Stimulated activated CD8-positive, alpha-beta memory T cell treated with anti-CD3 and anti-CD28 coated beads, Interleukin-4, amount 100 ng/mL, for 48 hours (primary cell): ENCODE measurements at places on chromosomes 3 and 15.

- no peak for DNase-seq
Measured at GRCh38 chr3:128372281-128372680, 94.4 kb downstream of the DNAJB8 start.

DNA sequence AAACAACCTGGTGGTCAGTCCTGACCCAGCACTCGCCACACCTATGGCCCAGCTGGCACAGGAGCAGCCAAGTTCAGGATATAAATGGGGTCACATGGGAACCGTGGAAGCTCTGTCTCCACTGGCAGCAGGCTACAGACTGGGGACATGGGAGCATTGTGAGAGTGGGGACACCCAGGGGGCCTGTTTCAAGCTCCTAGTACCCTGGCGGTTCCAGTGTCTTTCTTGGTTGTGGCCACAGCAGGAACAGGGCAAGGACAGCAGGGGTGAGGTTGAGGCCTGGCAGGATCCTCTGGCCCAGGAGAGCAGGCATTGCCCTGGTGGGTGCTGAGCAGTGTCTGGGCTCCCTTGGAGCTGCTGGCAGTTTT is 1.9 kb downstream of the CSK start:
- DNase-seq, result no peak

GRCh38 chr3:59573911-59574310 is 524.1 kb upstream of the CFAP20DC start:
- no peak for DNase-seq

DNA sequence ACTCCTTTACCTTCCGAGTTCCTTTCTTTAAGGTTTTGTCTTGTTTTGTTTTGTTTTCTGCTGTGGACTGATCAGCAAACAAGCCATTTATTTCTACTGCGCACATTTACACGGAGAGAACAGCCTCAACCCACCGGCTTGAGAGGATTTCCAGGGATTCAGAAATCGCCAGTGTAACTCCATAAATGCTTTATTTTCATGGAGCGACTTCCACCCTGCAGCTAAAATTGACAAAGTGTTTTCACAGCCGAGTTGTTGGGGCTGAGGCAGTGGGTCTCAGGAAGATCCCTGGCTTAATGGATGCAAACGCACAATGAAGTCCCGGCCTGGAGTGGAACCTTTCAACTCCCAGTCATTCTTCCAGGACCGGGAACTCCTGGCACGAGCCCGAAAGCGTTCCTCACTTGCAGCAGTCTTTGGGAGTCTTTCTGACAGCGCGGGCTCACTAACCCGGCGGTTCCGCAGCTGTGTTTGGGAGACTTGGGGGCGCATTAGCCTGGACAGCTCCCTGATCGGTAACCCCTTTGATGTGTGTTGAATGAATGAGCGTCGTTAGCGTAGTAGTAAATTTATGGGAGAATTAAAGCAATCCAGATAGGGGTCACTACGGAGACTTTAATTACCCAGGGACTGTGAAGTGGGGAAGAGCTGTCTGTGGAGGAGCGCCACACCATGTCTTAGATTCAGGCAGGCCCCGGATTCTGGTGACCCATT is 785 bp upstream of the MYRIP start:
- no peak for DNase-seq

DNA sequence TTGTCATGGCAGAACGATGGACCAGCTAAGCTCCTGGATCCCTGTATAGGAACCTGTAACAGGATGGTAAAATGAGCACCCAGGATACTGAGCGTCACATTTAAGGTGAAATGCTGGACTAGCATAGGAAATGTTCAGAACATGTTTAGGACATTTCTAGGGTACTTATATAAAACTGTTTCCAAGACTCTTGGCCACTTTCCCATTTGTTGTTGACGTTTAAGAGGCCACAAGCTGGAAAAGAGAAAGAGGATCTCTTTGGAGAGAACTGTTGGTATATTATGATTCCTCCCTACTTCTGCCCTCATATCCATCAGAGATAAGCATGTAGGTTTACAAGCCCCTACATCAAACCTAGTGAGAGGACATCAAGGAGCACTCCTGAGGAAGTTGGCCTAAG is 57.5 kb downstream of the SCN11A start:
- DNase-seq, result no peak

DNA sequence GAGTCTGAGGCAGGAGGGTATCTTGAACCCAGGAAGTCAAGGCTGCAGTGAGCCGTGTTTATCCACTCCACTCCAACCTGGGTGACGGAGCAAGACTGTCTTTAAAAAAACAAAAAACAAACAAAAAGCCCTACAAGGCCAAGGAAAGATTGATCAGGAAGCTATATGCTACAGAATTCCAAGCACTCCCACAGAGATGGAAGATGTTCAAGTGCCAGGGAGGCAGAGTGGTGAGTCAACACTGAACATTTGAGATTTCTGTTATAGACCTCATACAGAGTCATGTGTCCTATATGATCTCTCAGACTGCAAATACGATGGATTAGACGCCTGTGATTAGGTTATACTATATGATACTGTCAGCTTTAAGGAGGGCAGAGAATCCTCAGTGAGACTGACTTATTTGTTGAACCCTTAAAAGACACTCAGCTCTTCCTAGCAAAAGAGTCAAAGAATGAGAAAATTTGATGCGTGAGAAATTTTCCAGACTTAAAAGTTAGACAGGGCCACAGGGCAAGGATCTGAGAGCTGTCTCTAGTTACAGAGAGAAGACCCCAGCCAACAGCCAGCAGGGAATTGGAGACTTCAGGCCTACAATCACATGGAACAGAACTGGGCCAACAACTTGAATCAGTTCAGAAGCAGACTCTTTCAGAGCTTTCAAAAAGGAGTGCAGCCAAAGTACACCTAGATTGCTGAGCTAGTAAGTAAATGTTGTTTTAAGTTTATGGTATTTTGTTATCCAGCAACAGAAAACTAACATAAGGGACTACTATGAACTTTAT is 107.6 kb downstream of the PIK3CB start:
- DNase-seq, result no peak

DNA sequence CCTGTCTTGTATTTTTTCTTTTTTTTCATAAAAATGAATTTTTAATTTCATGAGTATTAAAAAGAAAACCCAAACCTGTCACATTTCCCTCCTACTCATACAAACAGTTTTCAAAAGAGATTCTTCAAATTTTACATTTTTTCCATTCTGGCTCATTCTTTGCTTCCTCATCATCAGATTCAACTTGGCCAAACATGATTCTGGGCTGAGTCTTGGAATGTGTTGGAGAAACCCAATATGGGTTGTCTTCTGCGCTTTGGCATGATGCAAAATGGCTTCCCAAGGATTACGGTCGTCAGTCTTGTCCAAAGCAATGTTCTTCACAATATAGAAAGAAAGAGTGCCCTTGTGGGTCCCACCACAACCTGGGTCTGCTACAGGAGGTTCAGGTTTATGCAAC is 12.4 kb upstream of the TM4SF4 start:
- no peak for DNase-seq

GRCh38 chr15:37093480-37094332 is 6.6 kb downstream of the MEIS2 start:
- DNase-seq, result no peak

- DNase-seq, result no peak
Measured at GRCh38 chr3:46114323-46114988, 87.2 kb upstream of the XCR1 start.

- DNase-seq, result no peak
Measured at GRCh38 chr3:12758025-12758781, 856 bp downstream of the TMEM40 start.

- no peak for DNase-seq
Measured at GRCh38 chr3:27504749-27505148, 20.6 kb upstream of the SLC4A7 start.

DNA sequence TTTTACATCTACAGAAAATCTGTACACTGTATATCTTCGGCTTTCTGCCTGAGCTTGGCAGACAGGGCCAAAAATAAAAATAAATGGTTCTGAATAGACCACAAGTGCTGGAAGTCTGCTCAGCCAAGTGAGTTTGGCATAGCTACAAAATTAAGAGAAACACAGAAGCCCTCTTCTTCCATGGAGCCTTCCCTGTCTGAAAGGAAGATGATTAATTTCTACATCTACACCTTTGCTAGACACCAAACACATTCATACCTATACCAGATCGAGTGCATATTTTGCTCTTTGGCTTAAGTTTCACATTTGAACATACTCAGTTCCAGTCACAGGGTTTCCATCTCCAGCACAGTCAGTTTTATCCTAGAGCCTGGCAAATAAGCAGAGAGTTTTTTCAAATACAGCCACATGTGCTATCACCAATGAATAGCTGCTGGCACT is 224.6 kb downstream of the GREM1 start:
- DNase-seq, result no peak

GRCh38 chr3:87626546-87626945 is 350.2 kb upstream of the POU1F1 start:
- no peak for DNase-seq

DNA sequence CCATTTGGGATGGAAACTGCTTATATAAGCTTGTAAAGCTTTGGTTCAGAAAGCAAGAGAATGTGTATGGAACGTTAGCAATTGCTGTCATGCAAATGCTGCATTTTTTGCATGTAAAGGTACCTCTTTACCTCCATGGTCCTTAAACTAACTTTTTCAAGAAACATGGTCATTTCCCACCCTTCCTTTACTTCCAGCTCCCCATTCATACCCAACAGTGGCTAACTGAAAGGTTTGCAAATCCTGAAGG is 84.3 kb downstream of the SMAD3 start:
- no peak for DNase-seq

- DNase-seq, result no peak
Measured at GRCh38 chr3:79140708-79141107, 627.1 kb downstream of the ROBO1 start.

- no peak for DNase-seq
Measured at GRCh38 chr15:77709135-77709886, 76.6 kb upstream of the LINGO1 start.

GRCh38 chr15:51186891-51187290 is 92.2 kb upstream of the TNFAIP8L3 start:
- DNase-seq, result no peak

DNA sequence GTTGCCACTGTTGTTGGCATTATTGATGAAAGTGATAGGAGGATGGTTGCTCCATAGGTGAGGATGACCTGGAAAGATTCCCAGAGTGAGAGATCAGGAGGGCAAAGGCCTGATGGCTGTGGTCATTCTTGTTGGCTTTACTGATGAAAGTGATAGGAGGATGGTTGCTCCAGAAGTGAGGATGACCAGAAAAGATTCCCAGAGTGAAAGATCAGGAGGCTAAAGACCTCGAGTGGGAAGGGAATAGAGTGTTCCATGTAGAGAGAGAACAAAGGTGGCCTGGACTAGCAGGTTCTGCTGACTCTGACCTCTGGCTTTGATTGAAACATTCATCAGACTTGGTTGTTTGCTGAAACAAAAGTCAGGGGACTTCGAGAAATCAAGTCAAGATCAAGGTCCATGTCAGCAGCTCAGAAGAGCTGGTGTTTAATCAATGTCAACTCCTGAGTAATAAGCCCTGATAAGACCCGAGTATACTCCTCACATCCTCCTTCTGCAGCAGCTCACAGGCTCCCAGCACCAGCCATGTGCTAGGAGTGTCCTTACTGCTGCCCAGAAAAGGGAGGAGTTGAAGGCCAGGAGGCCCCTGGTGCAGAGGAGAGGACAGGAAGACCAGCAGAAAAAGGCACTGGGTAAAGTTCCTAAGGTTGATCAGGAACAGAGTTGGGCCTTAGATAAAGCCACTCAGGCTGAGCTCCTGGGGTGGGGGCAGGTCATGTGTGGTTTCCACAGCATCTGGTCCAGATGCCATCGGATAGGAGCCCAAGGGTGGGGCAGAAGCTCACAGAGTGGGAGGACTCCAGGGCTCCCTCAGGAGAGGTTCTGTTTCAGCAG is 19.9 kb downstream of the CYP8B1 start:
- no peak for DNase-seq

DNA sequence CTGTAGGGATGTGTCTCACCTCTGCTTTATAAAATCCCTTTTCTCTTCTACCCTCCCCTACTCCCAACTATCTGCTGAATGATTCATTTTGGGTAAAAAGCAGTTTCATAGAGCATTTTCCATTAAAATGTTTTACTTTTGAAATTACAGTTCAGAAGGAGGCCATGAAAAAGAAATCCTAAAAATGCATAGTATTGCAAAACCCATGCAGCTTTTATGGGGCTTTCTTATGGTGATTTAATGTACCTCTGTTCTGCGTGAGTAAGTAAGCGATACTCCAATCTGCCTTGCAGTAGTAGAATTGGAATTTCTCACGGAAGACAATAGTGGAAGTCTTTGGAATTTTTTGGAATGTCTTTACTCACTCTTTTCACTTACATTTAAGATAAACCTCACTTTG is 111.9 kb downstream of the ARPP21 start:
- DNase-seq, result no peak

DNA sequence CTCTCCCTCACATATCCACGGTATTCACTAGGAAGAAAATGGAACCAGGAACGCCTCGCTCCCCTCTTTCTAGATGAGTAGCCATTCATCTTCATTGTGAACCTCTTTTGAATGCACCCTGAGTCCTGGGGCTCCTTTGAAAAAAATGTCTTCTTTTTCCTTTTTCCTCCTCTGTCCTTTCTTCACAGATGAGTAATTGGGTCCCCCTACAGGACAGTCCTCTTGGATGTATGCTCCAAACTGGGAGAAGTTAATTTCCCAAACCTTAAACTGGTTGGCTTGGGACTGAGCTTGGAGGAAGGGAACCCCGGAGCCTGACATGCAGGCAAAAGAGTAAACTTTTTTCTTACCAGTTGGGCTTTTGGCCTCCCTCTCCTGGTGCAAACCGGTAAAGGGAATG is 108.8 kb downstream of the DPH6 start:
- no peak for DNase-seq
